ENCODE measurements at places on chromosomes 4 and X.

- DNase-seq, result no peak
These were observed at the start of gene TMEM271 for GRCh38 chr4:576245-576821. Gene TMEM271, minus strand, starts transcription at chr4:576295. Its CDS starts 233 bp downstream, at chr4:576062.

- DNase-seq, result no peak
These were observed 322.9 kb downstream of the RAPGEF2 start for GRCh38 chr4:159425737-159426305.

DNA sequence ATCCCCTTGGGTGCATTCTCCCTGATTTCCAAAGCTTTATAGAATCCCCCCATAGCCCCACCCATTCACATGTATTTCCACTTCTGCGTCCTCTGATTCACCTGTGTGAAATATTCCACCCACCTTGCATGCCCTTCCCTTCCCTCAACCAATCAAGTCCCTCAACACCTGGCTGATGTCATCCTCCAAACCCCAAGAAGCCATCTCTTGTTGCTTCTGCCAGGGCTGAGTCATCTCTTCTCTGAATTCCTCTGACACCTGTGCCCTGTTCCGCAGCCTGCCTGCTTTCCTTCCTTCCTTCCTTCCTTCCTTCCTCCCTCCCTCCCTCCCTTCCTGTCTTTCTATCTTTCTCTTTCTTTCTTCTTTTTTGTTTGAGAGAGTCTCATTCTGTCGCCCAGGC is 9.9 kb downstream of the CRMP1 start:
- no peak for DNase-seq

GRCh38 chr4:100982345-100982744 is 365.0 kb downstream of the PPP3CA start:
- DNase-seq, result no peak

GRCh38 chr4:152643153-152644035 is 36.4 kb downstream of the TMEM154 start:
- DNase-seq, result no peak

- no peak for DNase-seq
These were observed 150.8 kb downstream of the RBMX2 start for GRCh38 chrX:130552444-130553073.

DNA sequence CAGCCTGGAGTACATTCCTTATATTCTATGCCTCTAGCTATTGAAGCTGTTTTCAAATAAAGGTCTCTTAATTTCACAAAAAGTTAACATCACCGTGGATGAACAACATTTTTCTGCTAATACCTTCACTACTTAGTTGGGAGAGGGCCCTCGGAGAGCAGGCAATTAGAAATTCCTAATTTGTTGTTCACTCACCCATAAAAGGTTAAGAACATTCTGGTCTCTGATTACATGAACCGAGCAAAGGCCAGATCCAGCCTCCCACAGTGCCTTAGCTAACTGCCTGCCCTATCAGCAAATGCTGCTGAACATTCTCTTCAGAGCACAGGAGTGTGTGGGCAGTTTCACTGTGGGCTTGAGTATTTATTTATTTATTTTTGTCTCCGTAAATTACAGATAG is 36.0 kb upstream of the TTC29 start:
- no peak for DNase-seq

GRCh38 chrX:112816908-112817307 is 23.7 kb downstream of the AMOT start:
- DNase-seq, result no peak

DNA sequence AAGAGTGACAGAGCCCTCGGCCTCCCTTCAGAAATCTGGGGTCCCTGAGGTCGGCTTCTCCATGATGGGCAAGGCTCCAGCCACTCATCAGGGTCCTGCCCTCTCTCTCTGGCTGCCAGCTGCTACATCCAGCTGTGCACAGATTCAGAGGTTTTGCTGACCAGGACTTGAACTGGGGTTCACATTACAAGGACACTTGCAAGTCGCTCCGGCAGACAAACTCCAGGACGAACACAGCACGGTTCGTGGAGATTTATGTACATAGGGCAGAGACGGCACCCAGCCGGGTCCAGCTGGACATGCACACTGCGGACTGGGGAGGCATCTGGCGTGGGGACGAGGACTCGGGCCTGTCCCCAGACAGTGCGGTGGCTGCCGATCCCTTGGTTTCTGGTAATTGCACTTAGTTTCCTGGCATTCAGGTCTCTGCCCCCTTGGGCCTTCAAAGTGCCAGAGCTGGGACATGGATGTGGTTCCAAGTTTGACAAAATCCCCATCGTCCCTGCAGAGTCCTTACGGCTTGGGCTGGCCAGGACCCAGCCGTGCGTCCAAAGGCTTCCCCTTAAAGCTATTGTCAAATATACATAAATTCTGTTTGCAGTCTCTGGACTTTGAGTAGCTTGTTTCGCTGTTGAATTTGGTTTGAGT is 6.2 kb upstream of the C4orf50 start:
- DNase-seq, result no peak

DNA sequence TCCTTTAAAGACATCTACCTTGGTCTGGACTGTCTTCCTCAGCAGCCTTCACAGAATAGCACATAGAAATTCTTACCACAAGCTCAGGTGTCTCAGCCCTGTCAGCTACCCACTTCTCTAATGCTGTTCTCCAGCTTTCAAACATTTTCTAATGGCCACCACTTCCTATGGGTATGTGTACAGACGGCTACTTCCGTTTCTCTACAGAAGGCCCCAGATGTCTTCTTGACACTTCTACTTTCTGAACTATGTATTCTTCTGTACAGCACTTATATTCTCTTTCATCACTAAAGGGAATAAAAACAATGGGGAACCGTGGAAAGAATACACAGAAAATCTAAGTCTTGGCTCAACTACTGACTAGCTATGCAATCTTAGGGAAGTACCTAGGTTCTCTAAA is 13.3 kb downstream of the OPHN1 start:
- DNase-seq, result no peak

- no peak for DNase-seq
These were observed 26.0 kb upstream of the RASL11B start for GRCh38 chr4:52836120-52836519.
